ENCODE measurements at places on chromosomes 16 and 17.

DNA sequence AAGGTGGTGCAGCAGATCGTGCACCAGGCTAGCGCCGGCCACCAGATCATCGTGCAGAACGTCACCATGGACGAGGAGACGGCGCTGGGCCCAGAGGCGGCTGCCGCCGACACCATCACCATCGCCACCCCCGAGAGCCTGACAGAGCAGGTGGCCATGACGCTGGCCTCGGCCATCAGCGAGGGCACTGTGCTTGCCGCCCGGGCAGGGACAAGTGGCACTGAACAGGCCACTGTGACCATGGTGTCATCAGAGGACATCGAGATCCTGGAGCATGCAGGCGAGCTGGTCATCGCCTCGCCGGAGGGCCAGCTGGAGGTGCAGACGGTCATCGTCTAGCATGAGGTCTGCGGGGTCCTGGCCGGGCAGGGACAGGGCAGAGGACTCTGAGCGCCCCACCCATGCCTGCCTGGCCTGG is 1.0 kb upstream of the DNASE1L2 start:
- DNase-seq: no peak

- no peak for DNase-seq
These were observed 15.7 kb downstream of the CARHSP1 start for GRCh38 chr16:8853150-8853549.

GRCh38 chr16:49410226-49410625 is 36.6 kb downstream of the C16orf78 start:
- no peak for DNase-seq

DNA sequence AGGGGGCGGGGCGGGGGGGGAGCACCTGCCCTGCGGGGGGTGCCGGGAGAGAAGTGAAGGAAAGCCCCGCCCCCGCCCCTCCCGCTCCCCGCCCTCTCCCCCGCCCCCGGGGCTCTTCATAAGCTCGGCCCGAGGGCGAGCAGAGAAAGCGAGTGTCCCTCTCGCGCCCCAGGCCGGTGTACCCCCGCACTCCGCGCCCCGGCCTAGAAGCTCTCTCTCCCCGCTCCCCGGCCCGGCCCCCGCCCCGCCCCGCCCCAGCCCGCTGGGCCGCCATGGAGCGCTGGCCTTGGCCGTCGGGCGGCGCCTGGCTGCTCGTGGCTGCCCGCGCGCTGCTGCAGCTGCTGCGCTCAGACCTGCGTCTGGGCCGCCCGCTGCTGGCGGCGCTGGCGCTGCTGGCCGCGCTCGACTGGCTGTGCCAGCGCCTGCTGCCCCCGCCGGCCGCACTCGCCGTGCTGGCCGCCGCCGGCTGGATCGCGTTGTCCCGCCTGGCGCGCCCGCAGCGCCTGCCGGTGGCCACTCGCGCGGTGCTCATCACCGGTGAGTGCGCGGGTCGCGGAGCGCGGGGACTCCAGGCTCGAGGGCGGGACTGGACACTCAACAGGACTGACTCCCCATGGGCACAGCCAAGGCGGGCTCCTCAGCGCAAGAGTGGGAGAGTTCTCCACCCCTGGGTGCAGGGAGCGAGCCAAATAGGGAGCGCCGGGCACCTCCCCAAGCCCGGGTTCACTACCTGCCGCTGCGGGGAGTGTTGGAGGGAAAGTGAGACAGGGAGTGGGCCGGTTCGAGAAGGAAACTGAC is at the start of gene HSD11B2:
Gene HSD11B2 (plus strand): TSS at position 145 of the 798 bp plus-strand sequence. CDS start 128 bp downstream, at position 273.
- DNase-seq: no peak

DNA sequence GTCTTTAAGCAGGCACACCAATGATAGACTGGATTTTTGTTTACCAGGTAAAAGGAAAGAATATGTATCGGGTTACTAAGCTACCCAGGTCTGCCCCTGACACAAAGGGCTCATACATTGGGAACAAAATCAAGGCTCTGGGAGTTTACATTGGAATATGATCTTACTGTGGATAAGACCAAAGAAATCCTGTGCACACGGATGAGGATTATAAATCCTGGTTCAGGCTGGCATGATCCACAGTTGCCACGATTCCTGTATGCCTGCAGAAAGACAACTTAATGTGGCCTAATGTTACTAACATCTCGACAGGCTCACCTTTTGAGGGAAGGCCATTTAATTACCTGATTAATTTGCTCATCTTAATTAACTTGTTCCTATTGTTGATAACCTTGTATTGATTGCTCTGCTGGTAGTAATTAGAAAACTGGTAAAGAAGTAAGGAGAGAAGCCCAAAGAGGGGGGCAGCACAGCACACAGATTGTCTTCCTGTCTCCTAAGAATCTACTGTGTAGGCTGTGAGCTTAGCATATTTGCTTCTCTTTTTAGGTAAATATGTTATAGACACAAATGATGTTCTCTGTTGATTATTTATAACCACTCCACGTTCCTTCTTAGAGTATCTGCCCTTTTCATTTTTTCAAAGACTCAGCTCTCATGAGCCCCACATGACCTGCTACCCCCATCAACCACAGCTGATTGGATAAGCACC is 51.0 kb upstream of the TOX3 start:
- no peak for DNase-seq

- DNase-seq: no peak
These were observed 18.9 kb downstream of the GGA3 start for GRCh38 chr17:75242461-75243042.

DNA sequence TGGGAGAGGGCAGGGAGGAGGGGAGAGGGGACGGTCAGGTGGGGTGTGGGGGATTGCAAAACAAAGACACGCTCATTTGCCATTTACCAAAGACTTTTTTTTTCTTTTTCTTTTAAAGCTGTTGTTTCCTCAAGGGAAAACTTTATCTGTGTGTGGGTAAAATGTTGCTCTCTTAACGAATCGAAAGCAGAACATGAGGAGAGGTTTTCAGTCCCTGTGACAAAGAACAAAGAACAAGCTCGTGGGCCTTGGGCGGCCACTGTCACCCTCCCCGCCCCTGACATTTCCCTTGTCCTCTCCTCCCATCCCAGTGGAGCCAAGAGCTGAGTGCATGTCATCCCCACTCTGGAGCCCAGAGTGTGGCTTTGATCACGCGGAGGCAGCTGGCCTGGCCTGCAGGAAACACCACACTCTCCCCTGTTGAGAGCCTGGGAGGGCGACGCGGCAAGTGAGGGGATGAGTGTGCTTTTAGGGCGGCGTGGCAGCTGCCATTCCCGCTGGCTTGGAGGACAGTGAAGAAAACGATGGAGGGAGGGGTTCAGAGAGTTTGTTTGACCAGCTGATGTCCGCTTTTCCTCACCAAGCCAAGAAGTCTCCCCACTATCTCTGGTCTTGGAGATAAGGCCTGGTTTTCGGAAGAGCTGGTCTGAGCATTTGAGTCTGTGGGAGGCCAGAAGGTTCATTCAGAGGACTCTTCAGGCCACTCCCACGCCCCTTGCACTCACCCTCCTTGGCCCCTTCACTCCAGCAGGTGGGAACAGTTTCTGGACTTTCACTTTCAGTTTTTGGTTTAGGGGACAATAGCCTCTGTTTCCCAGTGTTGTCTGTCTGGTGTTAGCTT is 11.4 kb downstream of the CCR7 start:
- DNase-seq: peak; percentile 80

GRCh38 chr17:80708480-80708879 is 163.8 kb downstream of the RPTOR start:
- no peak for DNase-seq
